ENCODE measurements at places on chromosomes 11 and 22.

DNA sequence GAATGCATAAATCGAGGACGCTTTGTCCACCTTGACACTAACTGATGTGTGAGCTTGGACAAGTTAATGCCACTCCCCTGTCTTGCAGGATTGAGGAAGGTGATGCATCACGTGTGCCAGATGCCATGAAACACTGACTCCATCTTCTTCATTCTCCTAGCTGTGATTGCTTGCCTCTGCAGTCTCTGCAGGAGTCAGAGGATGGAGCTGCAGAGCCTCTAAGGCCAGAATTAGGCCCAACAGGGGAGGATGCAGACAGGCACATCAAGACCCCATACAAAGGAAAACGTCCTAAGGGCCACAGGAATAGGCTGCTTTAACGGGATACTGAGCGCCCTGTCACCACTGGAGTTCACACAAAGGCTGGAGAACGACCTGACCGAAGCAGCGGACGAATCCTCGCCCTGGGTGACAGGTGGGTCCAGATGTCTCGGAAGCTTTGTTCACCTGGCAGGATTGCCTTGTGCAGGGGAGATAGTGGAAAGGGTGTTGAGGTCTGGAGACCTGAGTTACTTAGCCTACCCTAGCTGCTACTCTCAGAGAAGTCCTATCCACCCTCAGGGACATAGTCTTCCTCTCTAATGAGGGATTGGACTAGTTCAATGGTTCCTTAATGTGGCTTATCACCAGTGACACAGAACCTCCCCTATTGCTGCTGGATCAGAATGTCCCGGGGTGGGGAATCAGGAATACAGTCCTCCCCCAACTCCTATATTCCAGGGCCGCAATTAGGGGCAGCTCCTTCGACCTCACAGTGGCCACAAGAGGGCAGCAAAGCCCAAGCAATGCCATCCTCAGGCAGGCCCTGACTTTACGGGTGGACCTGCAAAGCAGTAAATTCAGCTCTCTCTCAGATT is 32.4 kb downstream of the DBX1 start:
- DNase-seq = peak; percentile 58

DNA sequence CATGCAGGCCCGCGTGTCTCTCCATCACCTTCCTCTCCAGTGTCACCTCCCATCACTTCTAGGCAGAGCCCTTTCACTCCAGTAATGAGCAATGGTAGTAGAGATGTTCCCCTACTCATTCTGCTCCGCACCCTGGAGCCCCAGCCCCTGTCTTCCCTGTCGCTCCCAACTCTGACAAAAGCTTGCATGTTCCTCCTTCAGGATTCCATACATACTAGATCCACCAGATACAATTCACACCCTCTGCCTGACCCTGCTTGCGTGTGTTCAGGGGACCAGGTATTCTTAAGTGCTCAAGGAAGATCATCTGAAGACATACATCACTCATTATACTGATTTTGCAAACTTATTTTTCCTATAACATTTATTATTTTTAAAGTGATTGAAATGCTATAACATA is 222.7 kb downstream of the SNX19 start:
- no peak for DNase-seq

DNA sequence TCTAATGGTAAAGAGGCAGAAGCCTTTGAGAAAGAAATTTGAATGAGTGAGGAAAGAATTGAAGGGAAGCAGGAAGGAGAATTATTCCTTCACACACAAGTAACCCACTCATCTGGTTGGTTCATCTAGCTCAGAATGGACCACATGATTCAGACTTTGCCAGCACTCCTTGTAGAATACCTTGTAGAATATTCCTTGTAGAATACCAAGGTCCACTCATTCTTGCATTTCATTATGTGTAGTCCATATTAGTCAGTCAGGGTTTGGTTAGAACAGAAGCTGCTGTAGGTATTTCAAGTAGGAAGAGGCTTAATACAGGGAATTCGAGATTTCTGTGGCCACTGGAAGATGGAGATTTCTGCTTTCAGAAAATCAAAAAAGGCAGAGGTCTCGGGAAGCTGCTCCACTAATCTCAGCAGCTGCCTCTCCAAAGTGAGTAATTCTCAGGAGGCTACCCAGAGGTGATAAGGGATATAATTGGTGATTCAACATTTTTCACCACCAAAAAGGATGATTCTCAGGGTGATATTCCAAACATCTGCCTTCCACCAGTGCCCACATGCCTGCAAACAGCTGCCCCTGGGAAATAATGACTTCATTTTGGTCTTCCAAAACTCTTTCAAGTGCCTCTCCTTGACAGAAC is 329.1 kb downstream of the TMEM135 start:
- no peak for DNase-seq

- no peak for DNase-seq
These were observed 28.6 kb downstream of the TEF start for GRCh38 chr22:41410311-41410751.

DNA sequence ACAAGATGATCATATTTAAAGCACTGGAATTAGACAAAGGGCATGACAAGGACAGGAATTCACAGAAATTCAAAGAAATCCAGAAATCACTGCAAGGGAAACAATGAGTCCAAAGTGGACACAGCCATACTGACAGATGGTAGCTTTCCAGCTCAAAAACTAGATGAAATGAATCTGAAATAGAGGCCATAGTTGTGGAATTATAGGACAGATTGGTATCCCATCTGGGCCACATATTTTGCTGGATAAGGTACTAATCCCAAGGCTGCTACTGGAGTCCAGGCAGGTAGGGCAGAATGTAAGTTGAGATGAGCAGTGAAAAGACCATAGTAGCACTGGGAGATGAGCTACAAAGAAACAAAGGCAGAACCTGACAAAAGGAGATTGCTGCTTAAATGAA is 258.3 kb upstream of the ANO3 start:
- no peak for DNase-seq

DNA sequence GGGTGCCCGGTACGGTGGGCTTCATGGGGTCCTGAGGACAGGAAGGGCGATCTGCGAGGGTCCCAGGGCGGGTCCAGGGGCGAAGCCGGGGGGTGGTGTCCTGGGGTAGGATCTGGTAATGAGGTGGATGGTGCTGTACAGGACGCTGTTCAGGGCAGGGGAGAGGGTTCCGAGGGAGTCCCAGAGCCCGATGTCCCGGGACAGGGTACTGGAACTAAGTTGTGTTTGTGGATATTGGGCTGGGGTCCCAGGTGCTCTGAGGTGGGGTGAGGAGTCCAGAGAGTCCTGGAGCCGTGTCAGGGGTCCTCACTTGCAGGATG is 426 bp downstream of the LZTR1 start:
- DNase-seq = no peak

- DNase-seq = no peak
These were observed 85.2 kb upstream of the SCUBE2 start for GRCh38 chr11:9176550-9176949.

DNA sequence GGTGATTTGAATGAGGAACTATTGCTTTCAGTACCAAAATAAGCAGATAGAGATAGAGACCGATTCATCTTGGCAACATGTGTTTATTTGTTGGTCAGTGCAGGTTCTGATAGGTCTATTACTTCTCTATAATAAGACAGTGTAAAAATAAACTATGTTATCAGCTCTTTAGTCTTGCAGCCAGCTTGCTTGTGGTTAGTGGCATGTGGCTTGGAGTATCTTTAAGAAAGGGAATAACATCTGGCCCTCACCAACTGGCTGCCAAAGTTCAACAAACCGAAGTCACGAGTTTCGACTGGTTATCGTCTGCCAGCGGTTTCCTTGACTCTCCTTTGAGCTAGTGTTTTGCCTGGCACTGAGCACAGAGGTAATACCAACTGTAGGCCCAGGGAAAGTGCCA is 71.8 kb downstream of the CTTN start:
- DNase-seq = no peak

DNA sequence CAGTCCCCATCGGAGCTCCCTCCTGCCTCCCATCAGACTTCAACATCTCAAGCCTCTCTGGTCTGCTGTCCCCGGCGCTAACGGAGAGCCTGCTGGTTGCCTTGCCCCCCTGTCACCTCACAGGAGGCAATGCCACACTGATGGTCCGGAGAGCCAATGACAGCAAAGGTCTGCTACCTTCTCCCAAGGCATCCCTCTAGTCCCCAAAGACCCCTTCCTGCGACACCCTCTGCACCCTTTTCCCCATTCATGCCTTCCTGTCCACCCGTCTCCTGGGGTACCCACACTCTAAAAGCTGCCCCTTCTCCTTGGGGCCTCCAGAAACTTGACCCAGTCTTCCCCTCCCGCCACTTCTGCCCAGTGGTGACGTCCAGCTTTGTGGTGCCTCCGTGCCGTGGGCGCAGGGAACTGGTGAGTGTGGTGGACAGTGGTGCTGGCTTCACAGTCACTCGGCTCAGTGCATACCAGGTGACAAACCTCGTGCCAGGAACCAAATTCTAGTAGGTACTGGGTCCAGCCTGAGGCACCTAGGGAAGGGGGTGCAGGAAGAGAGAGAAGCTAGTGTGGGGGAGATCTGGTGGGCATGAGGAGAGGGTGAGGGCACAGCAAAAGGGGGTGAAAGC is 860 bp downstream of the UPK2 start:
- no peak for DNase-seq

Measured in stimulated activated CD8-positive, alpha-beta memory T cell treated with anti-CD3 and anti-CD28 coated beads, Interleukin-4, amount 100 ng/mL, for 4 hours (primary cell).